ENCODE measurements at places on chromosomes 7 and 10.

GRCh38 chr10:12321641-12322040 is 27.7 kb upstream of the CAMK1D start:
- no peak for DNase-seq

GRCh38 chr7:150340024-150340749 is 1.2 kb downstream of the RARRES2 start:
- peak; percentile 54 for DNase-seq

DNA sequence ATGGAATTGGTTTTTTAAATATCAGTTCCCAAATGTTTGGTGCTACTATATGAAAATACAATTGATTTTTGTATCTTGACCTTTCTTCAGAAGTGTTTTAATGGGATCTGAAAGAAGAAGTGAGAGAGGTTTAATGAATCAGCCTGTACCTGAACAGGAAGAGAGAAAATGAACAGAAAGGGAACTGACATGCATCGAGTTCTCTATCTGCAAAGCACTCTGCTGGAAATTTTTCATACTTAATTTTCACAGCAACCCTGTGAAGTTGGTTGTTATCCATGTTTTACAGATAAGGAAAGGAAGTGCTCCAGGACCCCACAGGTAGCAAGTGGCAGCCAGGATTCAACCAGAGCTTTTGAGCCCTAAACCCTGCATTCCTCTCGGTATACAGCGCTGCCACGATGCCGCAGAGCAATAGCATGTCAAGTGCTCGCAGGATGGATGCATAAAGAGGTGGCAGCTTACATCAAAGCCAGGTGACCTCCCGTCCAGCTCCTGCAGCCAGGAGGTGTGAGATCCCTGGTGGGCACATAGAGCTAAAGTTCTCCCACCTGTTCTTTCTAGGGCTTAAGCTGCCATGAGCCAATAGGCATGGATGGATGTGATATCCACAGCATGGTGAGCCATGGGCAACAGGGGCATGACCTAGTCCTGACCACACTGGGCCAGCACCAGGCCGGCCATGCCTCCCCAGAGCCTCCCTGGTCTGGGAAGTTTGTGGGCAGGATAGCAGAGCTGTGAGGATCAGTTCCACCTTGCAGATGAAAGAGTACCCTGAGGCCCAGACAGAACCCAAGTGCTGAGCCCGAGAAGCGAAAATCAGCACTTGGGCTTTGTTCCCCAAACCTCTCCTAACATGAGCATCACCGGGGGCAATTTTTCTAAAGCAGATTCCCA is 57.2 kb downstream of the CALML3 start:
- no peak for DNase-seq

DNA sequence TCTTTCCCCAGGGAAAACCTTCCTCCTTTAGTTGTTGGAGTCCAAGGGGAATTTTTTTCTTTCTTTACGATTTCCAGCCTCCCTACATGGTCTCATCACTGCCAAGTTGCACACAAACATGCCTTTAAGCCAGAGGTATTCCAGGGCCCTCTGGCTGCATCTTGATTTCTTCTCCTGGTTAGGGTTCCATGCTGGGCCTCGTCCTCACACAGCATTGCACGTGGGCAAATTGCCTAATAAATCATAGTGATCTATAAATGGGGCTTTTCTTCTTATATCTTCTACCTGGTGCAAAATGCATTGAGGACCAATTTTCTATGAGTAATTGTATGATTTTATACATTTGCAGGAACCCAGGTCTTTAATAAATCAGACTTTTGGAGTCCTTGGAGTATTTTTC is 284.2 kb downstream of the C7orf25 start:
- DNase-seq, result no peak

DNA sequence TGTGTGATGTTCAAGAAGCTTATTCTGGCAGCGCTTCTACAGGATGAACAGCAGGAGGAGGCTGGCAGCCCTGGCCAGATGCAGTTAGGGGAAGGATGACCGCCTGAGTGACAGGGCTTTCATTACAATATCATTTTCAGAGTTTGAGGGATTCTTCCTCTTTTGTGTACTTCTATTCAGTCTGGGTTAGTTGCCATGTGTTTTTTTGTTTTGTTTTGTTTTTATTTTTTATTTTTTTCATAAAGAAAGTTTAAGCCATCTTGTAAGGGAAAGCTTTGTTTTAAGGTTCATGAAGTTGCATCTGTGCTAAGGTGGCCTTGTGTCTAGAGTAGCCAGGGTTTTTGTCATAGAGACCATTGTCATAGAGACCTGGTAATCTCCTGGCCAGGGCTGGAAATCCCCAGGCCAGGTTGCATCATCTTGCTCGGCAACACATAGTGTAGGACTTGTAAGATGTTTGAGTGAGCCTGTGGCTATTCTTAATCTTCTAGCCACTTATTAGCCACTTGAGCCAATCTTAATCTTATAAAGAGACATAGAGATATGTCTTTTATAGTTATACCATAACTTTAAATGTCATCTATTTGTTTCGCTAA is 230.5 kb upstream of the TMEM229A start:
- peak; percentile 4 for DNase-seq

- no peak for DNase-seq
Measured at GRCh38 chr10:51910189-51910588, 210.8 kb upstream of the CSTF2T start.

DNA sequence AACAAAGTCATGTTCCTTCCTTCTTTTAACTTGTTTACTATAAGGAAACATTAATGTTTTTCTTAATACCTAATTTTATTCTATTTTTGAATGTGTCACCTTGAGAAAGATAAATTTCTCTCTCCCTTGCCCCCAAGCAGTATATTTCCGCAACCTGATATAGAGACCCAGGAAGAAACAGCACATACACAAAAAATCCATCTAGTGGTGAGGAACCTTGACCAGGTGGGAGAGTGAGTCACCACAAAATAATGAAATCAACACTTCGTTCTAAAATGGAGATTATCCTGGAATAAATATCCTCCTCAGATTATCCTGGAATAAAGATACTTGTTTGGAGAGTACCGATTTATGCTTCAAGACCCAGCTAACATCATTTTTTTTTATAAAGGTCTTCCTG is 232.9 kb upstream of the PTN start:
- DNase-seq, result no peak

DNA sequence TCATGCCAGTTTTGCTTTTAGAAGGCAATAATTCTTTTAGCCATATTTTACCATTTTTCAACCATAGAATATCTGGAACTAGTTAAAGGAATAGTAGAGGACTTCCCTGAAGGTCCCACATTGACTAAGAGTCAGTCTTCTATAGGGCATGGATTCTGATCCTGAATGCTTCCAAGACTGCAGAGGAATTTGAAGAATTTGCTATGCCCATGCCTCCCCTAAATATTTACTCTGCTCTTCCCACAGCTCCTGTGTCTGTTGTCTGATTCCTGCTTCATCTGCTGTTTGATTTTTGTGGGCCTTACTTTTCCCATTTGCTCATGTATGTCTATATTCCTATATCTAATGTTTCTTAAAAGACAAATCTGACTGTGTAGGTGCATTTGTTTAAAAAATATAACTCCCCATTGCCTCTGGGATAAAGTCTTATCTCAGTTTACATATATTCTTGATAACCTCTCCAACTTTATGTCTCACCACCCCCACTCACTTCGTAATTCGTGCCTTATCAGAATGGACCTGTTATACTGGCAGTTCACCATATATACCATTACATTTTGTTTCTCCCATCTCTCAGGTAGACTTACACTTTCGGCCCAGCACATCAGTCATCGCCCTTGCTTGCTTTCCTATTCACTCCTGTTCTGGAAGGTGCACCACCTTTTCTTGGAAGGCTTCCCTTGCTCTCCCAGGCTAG is 33.9 kb downstream of the LRRC4 start:
- peak; percentile 63 for DNase-seq

DNA sequence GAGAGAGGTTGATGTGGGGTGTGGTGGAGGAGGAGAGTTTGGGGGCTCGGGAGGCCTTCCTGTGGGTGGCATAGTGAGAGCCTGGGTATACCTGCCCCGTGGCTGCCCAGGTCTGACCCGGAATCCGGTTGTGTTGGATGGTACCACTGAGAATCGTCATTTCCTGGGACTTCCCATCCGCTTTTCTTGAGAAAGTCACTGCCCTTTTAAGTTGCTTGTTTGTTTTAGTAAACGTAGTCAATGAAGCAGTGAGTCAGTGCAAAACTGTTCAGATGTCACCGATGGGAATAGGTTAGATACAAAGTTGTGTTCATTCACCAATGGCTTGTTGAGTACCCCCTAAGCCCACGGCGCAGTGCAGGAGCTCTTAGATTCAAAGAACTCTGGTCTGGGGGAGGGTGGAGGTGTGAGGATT is 285.8 kb downstream of the CAMK1D start:
- no peak for DNase-seq

DNA sequence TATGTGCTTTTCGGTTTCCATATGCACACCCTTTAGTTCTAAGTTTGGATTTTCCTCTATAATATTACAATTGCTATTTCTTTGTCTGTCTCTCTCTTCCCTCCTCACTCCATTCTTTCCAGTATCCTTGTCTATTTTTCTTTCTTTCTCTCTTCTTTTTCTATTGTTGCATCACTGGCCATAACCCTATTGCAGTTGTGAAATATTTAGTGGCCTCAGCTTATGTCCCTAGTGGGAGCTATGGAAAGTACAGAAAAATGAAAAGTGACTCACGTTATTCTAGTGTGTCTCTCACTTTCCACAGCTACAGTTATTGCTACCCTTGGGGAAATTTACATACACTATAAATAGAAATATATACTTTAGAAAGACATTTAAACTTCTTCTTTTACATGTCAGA is 59.1 kb downstream of the CNTNAP2 start:
- DNase-seq, result no peak

GRCh38 chr7:74482629-74483401 is 29.1 kb downstream of the GTF2IRD1 start:
- DNase-seq, result peak; percentile 97

- DNase-seq, result no peak
Measured at GRCh38 chr10:74896788-74897527, 70.6 kb downstream of the KAT6B start.

DNA sequence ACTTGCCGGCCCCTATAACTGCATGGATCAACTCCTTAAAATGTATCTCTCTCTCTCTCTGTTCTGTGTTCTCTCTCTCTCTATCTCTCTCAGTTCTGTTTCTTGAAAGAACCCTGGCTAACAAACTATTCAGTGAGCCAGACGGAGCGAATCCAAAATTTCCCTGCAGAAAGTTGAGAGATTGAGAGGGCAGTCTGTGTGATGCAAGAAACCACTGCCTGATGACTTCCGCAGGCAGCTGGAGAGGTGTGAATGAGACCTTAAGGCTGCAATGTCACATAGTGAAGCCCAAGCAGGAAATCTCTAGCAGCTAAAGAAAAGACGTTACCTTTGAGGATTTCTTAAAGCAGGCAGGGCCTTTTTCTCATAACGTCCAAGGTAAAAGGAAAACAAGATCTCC is 17.3 kb downstream of the FAM107B start:
- no peak for DNase-seq

DNA sequence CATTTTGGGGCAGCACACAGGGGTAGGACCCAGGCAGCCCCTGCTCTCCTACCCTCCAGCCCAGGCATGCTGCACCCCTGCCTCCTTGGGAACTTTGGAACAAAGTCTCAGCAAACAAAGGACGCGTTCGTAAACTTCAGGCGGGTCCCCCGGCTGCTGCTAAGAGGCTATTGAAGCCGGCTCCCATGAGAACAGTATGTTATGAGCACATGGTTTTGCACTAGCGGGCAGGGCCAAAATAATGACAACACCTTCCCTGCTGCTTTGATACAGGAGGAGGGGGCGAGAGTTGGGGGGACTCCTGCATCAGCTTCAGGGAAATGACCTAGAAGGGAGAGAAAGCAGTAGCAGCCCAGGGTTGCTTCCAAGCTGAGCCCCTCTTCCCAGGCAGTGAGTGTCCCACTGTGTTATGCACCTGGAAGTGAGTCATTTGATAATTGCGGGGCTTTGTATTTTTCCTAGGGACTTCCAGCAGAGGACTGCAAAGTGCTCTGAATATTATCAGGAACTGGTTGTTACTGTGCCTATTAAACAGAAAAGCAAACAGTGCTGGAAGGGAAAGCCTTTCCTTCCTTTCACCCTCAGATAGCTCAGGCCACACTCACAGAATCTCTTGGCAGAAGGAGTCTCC is 6.9 kb downstream of the ITPRIP start:
- peak; percentile 69 for DNase-seq

GRCh38 chr7:64626083-64626469 is 39.9 kb upstream of the ZNF107 start:
- DNase-seq, result no peak

- peak; percentile 83 for DNase-seq
Measured at GRCh38 chr7:108094933-108095710, 35.0 kb downstream of the LAMB4 start.

DNA sequence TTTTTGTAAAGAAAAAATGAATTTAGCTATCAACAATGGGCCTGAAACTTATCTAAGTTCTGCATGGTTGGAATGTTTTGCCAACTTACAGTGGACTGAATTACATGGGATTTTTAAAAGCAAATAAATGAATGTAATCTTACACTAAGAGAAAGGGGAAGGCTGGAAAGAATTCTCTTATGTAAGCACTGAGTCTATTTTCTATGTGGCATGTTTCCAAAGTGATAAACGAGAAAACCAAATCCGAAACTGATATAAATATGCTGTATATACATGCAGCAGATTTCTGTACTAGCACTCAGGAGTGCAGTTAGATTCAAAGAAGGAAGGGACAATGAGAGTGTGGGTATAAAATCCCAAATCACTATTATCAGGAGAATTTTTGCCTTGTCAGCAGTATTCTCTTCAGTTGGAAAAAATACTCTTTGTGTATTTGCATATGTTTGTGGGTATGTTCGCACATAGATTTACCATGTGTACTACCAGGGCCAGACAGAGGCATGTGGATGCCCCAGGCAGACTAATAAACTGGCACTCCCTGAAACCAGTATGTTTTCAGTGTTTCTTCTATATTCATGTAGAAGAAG is 334.3 kb upstream of the SEMA3D start:
- no peak for DNase-seq

- DNase-seq, result peak; percentile 74
Measured at GRCh38 chr7:75734586-75735458, 3.9 kb downstream of the HIP1 start.

DNA sequence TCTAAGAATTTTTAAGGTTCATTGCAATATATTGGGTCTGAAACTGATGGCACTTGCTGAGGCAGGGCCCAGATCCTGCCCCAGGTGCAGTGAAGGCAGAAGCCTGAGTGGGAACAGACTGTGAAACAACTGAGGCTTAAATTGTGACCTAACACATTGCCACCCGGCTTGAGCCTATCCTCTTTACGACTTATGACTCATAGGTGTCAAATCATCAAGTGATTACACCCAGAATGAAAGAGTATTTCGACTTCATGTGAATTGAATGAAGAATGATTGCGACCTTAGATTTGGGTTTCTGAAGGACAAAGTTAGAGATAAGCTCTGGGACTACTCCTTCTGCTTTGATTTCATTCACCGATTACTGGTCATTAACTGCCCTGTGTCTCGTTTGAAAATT is 200.9 kb downstream of the CREB5 start:
- no peak for DNase-seq

- DNase-seq, result peak; percentile 92
Measured at GRCh38 chr10:101938305-101939007, 94.9 kb upstream of the KCNIP2 start.

DNA sequence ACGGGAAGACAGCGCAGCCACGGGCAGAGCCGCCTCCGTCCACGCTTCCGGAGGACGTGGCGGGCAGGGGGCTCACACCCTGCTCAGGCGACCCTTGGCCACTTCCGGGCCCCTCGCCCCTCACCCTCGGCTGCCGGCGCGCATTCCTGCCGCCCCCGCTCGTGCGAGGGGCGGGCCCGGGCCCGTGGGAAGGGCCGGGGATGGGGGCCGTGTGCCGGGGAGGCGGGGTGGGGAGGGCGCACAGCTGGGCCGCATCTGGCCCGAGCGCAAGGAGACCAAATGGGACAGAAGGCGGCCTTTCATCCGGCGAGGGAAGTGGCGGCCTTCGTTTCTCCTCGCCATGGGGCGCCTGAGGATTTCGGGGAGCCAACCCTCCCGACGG is 846 bp upstream of the LFNG start:
- DNase-seq, result no peak
